ENCODE measurements at places on chromosomes 16 and 17.

DNA sequence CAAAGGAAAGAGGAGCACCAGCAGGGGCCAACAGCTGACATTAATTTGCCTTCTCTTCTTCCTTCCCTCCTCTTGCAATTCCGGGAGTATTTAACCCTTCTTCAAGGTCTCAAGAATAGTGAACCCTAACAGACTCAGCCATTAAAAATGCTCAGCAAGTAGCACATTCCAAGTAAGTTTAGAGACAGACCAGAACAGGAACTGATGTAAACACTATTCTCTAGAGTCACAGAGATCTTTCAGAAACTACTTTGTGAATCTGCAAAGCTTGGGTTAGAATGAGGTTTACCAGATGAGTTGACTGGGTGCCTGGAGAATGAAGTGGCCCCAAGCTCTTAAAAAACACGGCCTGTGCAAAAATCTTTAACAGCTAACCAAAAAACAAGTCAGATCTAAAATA, 50.9 kb downstream of the TEX2 start:
- DNase-seq = no peak
- no peak overlapping the region for H3K27ac ChIP-seq
- no peak overlapping the region for H3K4me3 ChIP-seq
- peaks cover 9% of the 10 kb centered on the region for H3K4me1 ChIP-seq
- H3K27me3 ChIP-seq = no peaks in the 10 kb centered on the region
- H3K36me3 ChIP-seq = peaks cover 10% of the 10 kb centered on the region

- H3K4me3 ChIP-seq = no peak overlapping the region
- H3K36me3 ChIP-seq = no peaks in the 10 kb centered on the region
- H3K4me1 ChIP-seq = no peaks in the 10 kb centered on the region
- no peaks in the 10 kb centered on the region for H3K27me3 ChIP-seq
Measured at GRCh38 chr17:40696651-40697072, 6.9 kb downstream of the KRT24 start.

DNA sequence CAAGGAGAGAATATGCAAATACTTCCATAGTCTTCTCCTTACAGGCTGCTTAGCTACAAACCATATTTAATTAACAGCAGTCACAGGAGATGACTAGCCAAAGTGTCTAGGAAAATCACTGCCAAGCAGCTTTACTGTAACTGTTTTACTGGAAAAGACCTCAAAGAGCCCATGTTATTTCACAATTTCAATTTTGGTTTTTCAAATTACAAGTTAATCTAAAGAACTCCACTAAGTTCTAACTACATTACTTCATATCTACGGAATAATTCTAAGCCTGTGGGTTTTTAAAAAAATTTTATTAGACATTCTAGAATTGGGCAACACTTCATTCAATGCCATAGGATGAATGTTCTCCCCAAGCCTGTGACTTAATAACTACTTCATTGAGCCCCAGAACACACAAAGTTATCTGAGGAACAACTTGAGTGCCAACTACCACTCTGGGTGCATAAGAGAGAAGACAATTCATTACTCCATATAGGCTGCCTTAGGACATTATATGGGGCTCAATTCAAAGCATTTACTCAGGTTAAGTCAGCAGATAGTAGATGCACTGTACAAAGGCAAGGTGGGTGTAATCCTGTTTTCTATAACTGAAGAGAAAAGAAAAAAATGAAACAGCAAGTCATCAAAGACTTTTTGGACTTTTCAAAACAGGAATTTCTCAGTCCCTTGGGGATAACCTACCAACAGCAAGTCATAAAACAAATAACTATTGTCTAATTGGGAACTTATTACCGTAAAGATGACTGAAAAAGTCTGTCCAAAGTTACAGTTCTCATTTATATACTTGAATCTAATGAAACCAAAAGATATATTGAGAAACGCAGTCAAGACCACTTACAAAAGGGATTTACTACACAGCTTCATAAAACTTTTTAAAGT, 33.0 kb downstream of the STAT3 start:
- peaks cover 4% of the 10 kb centered on the region for H3K4me1 ChIP-seq
- H3K27ac ChIP-seq = no peak overlapping the region
- no peaks in the 10 kb centered on the region for H3K27me3 ChIP-seq
- no peaks in the 10 kb centered on the region for H3K36me3 ChIP-seq

- no peaks in the 10 kb centered on the region for H3K4me1 ChIP-seq
- no peak for DNase-seq
- no peak overlapping the region for H3K27ac ChIP-seq
- H3K27me3 ChIP-seq = no peaks in the 10 kb centered on the region
- no peaks in the 10 kb centered on the region for H3K36me3 ChIP-seq
- no peak overlapping the region for H3K4me3 ChIP-seq
Measured at GRCh38 chr17:21113049-21113690, 13.6 kb upstream of the DHRS7B start.

- no peaks in the 10 kb centered on the region for H3K4me1 ChIP-seq
- H3K36me3 ChIP-seq = no peaks in the 10 kb centered on the region
- H3K27me3 ChIP-seq = peaks cover 6% of the 10 kb centered on the region
- H3K4me3 ChIP-seq = no peak within 1 kb of the TSS
Measured at GRCh38 chr16:23712976-23713375, at the start of gene ERN2. ERN2 (minus strand) TSS chr16:23713222; CDS start chr16:23713187, 35 bp downstream.

- no peak for DNase-seq
- no peaks in the 10 kb centered on the region for H3K36me3 ChIP-seq
- H3K27ac ChIP-seq = no peak overlapping the region
- H3K4me1 ChIP-seq = no peaks in the 10 kb centered on the region
- no peak overlapping the region for H3K4me3 ChIP-seq
- H3K27me3 ChIP-seq = no peaks in the 10 kb centered on the region
Measured at GRCh38 chr16:56102183-56102686, 89.1 kb upstream of the GNAO1 start.

DNA sequence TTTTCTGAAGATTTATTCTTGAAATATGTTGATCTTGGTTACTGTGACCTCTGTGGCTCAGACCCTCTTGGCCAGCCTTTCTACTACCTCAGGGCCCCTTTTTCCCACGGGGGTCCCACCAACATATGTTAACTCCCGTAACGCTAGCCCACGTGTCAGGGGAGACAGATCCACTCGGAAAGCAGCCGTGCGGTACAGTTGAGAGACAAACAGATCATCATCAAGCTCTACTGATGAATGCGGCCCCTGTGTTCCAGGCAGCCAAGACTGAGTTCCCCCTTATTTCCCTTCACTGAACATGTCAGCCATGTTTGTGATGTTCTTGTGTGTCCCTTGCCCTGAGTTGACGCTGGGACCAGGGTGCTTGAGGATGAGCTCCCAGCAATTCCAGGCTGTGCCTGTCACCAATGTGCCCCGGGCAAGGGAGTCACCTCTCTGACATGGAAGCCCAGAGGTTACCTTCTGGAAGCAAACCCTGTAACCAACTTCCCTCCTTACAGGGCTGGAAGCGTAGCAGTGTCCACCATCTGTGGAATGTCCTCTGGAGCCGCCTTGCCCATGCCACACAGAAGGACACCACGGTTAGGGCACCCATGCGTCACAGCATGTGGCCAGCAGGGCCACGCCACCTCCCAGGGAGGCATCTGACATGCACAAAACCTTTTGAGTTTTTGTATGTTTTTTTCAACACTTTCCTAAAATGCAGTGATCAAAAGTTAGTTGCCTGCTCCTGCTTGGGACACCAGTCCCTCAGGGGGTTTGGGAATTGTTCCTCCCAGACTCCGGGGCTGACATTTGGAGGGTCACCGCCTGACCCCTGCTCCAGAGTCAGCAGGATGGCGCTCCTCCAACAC, 193.7 kb upstream of the CHMP6 start:
- H3K27ac ChIP-seq = no peak overlapping the region
- no peak for DNase-seq
- no peaks in the 10 kb centered on the region for H3K27me3 ChIP-seq

DNA sequence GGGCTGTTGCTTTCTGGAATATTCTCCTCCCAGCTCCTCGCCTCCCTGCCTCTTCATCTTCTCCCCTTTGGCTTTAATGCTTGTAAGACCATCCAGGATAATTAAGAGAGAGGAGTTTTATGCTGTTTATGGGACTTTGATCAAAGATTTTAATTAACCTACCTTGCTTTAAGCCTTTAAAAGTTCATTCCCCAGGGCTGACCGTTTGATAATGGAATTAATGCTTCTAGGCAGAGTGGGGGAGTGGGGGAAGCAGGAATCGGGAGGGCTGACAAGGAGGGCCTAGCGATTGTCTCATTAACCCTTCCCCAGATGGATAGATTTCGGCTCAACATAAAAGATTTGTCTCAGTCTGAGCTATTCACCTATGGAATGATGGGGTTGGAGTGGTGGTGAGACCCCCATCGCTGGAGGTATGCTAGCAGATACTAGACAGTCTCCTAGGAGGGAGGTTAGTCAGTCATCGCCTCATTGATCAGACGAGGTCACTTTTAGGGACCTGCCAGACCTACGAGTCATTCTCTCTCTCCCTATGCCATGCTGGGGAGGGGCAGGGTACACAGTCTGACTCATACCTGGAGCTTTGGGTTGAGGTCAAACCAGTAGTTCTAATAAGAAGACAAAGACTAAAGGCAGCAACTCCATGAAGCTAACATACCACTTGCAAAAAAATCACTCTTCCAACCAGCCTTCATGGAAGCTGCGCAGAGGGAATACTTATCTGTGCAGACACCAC, 236.6 kb upstream of the NLRP1 start:
- H3K27ac ChIP-seq = no peak overlapping the region
- H3K4me1 ChIP-seq = no peaks in the 10 kb centered on the region
- no peak for DNase-seq
- H3K4me3 ChIP-seq = no peak overlapping the region
- no peaks in the 10 kb centered on the region for H3K27me3 ChIP-seq

- H3K27ac ChIP-seq = no peak overlapping the region
- no peaks in the 10 kb centered on the region for H3K36me3 ChIP-seq
- no peak overlapping the region for H3K4me3 ChIP-seq
- DNase-seq = no peak
- H3K4me1 ChIP-seq = peaks cover 12% of the 10 kb centered on the region
- no peaks in the 10 kb centered on the region for H3K27me3 ChIP-seq
Measured at GRCh38 chr17:27506348-27507218, 50.3 kb downstream of the KSR1 start.

- H3K27me3 ChIP-seq = no peaks in the 10 kb centered on the region
- H3K4me3 ChIP-seq = no peak overlapping the region
- H3K27ac ChIP-seq = no peak overlapping the region
- peaks cover 2% of the 10 kb centered on the region for H3K36me3 ChIP-seq
- DNase-seq = no peak
- H3K4me1 ChIP-seq = no peaks in the 10 kb centered on the region
Measured at GRCh38 chr16:69064124-69064763, 41.2 kb upstream of the HAS3 start.

GRCh38 chr17:56172517-56172982, 19.3 kb downstream of the ANKFN1 start:
- no peaks in the 10 kb centered on the region for H3K4me1 ChIP-seq
- no peaks in the 10 kb centered on the region for H3K36me3 ChIP-seq
- H3K4me3 ChIP-seq = no peak overlapping the region
- H3K27ac ChIP-seq = no peak overlapping the region
- H3K27me3 ChIP-seq = no peaks in the 10 kb centered on the region

DNA sequence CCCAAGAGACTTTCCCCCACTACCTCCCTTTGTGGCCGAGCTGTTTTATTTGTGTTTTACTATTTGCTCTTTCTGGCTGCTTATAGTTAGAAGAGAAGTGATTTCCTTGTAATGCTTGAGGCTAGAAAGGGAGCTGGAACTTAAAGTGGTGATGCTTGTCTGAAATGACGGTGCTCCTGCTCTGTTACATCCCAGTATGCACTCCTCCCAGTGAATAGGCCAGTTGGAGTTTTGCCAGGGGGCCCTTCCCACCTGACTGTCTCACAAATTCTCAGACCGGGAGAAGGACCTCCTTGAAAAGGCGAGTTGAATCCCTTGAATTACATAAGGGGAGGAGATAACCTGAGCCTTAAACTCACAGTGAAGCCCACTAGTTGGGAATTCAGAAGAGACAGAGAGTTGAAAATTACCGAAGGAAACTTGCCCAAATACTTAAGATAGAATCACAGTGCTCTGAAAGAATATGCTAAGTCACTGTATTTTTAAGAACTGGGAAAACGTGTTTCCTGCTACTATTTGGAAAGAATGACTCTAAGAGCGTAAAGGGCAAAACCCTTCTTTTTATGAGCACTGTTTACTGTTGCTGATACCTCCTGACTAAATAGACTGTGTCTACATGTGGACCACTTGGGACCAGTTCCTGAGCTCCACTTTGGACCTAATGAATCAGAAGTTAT, 84.7 kb upstream of the CLEC3A start:
- H3K27me3 ChIP-seq = no peaks in the 10 kb centered on the region
- no peak for DNase-seq
- no peak overlapping the region for H3K27ac ChIP-seq
- no peaks in the 10 kb centered on the region for H3K36me3 ChIP-seq
- H3K4me1 ChIP-seq = no peaks in the 10 kb centered on the region
- no peak overlapping the region for H3K4me3 ChIP-seq

GRCh38 chr16:66790130-66790733, 11.2 kb downstream of the TERB1 start:
- DNase-seq = no peak
- no peaks in the 10 kb centered on the region for H3K27me3 ChIP-seq
- H3K4me3 ChIP-seq = no peak overlapping the region

GRCh38 chr16:49498666-49499413, 125.2 kb downstream of the C16orf78 start:
- H3K36me3 ChIP-seq = no peaks in the 10 kb centered on the region
- DNase-seq = no peak
- H3K27me3 ChIP-seq = peaks cover 2% of the 10 kb centered on the region
- no peak overlapping the region for H3K4me3 ChIP-seq

DNA sequence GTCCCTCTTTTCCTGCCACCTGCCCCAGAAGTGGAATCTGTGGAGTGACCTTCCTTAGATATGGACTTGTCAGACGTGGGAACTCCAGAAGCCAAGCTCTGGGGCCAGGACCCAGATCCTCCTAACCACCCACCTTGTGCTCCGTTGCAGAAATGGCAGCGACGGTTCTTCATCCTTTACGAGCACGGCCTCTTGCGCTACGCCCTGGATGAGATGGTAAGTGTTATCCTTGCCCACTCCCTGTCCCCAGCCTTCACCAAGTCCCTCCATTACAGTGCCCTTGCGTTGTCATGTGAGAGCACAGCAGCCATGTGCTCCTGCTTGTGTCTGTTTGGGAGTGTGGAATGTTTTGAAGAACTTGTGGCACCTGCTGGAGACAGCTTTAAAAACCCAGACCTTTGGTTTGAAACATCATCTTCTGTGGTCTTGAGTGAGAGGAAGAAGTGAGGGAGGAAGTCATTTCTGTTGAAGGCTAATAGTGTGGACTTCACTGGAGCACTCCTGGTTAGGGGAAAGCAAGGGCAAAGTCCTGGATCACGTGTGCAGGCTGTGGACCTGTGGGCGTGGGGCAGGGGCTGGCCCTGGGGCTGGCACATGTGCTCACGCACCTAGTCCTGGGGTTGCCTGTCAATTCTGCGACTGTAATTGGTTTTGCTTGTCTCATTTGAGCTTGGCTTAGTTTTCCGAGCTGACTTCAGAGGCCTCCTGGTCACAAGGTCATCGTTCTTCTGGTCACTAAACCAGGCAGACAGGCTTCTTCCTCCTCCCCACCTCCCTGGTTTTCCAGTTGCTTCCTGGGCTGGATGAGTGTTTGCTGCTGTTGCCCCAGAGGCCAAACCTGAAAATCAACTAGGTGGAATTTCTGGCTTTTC, 35.8 kb downstream of the MPRIP start:
- no peak for DNase-seq
- no peak overlapping the region for H3K4me3 ChIP-seq
- no peaks in the 10 kb centered on the region for H3K27me3 ChIP-seq
- H3K36me3 ChIP-seq = peaks cover 23% of the 10 kb centered on the region
